ENCODE measurements at places on chromosomes 4 and X. TPM values are rescaled to one million over a fixed set of nuclear protein-coding genes. Genes with fewer than 3 reads are reported as not detected.

GRCh38 chrX:41516999-41517765, 70.0 kb downstream of the NYX start:
- DNase-seq: no peak
- H3K4me1 ChIP-seq: peaks cover 21% of the 10 kb centered on the region
- peak overlapping the region; percentile 42 for H3K27ac ChIP-seq
- no peaks in the 10 kb centered on the region for H3K27me3 ChIP-seq
- peaks cover 7% of the 10 kb centered on the region for H3K36me3 ChIP-seq

GRCh38 chr4:35793045-35793722, 451.1 kb downstream of the ARAP2 start:
- H3K27ac ChIP-seq: no peak overlapping the region
- no peak overlapping the region for H3K4me3 ChIP-seq
- no peaks in the 10 kb centered on the region for H3K27me3 ChIP-seq
- no peaks in the 10 kb centered on the region for H3K36me3 ChIP-seq
- DNase-seq: no peak
- H3K4me1 ChIP-seq: no peaks in the 10 kb centered on the region

GRCh38 chrX:76538860-76539259, 111.3 kb downstream of the MAGEE1 start:
- H3K4me3 ChIP-seq: no peak overlapping the region
- no peak for DNase-seq
- H3K27ac ChIP-seq: no peak overlapping the region

DNA sequence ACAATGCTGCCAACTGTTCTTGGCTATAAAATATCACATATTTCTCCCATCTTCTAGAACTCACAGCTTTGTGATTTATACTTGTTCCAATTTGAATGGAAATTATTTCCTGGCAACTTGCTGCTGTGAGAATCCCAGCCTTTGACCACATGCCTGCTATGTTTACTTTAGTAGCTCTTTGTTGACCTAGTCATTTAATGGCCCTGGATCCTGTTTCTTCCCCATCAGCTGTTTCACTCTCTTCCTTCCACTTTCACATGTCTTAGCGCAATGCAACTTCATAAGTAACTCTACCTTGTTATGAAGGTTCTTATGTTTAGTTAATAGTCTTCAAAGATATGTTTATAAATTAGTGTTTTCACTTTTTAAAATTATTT, 1973.6 kb upstream of the AGA start:
- no peaks in the 10 kb centered on the region for H3K27me3 ChIP-seq
- H3K4me3 ChIP-seq: no peak overlapping the region
- no peak overlapping the region for H3K27ac ChIP-seq
- no peaks in the 10 kb centered on the region for H3K36me3 ChIP-seq
- H3K4me1 ChIP-seq: no peaks in the 10 kb centered on the region

DNA sequence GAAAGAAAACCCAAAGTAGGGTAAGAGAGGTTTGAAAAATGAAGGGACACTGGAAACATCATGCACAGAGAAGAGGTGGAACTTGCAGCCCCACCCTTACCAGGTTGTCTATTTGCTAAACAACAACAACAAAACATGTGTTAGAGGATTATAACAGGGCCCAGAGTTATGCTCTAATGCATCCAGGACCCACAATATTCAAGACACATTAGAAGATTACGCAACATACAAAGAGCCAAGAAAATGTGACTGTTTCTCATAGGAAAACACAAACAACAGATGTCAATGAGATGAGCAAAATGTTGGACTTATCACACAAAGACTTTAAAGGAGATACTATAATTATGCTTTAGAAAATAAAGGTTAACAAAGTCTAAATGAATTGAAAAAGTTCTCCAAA, 128.5 kb downstream of the LRBA start:
- no peak overlapping the region for H3K27ac ChIP-seq
- no peak overlapping the region for H3K4me3 ChIP-seq
- H3K36me3 ChIP-seq: peaks cover 14% of the 10 kb centered on the region

DNA sequence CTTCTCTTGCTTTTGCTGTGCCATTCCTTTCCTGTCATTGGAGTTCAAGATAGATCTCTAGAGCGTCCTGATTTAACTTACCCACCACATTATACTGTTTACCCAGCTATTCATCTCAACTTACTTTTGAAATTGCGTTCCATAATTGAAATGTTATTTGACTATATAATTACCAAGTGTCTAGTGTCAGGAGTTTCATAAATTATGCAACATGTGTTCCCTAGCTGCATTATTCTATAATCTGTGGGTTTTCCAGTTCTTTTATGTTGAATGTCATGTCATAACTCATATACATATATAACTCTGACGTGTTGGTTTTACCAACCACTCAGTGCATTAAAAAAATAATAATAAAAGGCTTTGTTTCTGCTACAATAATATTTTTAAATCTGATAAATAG, 285.9 kb upstream of the ARSJ start:
- no peak overlapping the region for H3K27ac ChIP-seq
- no peaks in the 10 kb centered on the region for H3K27me3 ChIP-seq
- no peaks in the 10 kb centered on the region for H3K4me1 ChIP-seq
- H3K4me3 ChIP-seq: no peak overlapping the region
- DNase-seq: no peak

GRCh38 chr4:92969650-92970379, 666.0 kb downstream of the GRID2 start:
- no peak overlapping the region for H3K27ac ChIP-seq
- H3K27me3 ChIP-seq: no peaks in the 10 kb centered on the region
- H3K4me3 ChIP-seq: no peak overlapping the region
- DNase-seq: no peak
- H3K4me1 ChIP-seq: no peaks in the 10 kb centered on the region

DNA sequence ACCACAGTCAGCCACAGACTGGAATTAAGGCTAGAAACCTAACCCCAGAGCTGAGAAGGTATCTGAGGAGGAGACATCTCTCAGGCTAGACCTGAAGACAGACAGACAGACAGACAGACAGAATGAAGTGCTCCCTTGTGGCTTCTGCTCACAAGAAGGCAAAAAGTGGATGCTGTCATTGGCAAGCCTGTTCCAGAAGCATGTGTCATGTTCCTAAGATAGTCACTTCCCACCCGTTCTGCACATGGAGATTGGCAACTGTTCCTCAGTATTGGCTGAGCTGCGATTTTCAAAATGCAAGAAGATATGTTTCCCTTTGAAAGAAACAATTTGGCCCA, 166.4 kb downstream of the NSUN7 start:
- peaks cover 3% of the 10 kb centered on the region for H3K4me1 ChIP-seq
- peaks cover 6% of the 10 kb centered on the region for H3K27me3 ChIP-seq
- H3K36me3 ChIP-seq: no peaks in the 10 kb centered on the region
- no peak overlapping the region for H3K4me3 ChIP-seq
- no peak overlapping the region for H3K27ac ChIP-seq

DNA sequence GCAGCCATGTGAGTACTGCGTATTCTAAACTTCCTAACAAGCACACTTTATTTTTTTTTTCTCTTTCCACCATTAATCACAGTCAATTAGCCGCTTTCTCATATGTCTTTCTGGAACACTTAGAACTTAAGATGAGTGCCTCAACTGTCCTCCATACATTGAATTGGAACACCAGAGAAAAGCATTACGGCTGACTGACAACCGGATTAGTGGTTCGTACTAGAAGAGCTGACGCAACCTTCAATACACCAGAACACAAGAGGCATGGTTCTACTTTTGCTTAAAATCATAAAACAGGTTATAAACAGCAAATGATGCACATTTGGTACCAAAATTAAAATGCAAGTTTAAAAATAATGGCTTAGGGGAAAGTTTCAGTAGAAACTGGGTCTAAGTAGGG, 3.3 kb downstream of the TMEM47 start:
- H3K27ac ChIP-seq: no peak overlapping the region
- H3K36me3 ChIP-seq: peaks cover 5% of the 10 kb centered on the region
- no peak overlapping the region for H3K4me3 ChIP-seq
- no peak for DNase-seq

DNA sequence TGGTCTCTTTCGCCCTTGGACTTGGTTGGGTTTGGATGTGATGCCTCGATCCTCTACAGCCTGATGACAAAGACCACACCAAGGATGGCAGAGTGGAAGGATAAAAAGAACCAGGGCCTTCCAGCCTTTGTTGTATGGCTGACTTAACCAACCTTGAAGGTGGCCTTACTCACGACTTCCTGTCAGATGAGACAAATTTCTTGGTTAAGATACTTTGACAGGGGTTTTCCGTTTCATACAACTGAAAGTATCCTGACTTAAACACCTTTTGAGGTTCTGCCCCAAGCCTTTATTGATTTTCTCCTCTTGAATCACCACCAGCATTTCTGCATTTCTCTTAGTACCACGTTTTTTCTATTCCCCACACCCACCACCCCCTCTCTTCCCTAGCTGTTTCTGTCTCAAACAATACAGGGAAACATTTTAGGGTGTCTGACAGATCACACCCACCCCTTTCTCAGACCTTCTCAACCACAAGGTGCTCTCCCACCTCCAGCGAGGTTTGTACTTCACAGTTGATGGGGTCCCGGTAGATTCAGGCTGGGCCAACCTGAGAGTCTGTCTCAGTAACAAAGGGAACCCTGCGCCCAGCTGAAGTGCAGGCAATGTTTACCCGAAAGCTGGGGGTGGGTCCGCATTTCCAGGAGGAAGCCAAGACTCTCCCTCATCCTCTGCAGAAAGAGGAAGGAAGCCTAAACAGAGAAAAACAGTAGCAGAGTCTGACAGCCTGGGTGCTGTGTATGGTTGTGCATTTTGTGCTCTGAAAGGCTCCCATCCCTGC, 5.0 kb upstream of the TSPAN5 start:
- no peaks in the 10 kb centered on the region for H3K27me3 ChIP-seq
- H3K27ac ChIP-seq: peak overlapping the region; percentile 94
- H3K36me3 ChIP-seq: peaks cover 12% of the 10 kb centered on the region

- no peaks in the 10 kb centered on the region for H3K36me3 ChIP-seq
- no peak overlapping the region for H3K4me3 ChIP-seq
- no peak overlapping the region for H3K27ac ChIP-seq
- no peak for DNase-seq
- no peaks in the 10 kb centered on the region for H3K4me1 ChIP-seq
These were observed 56.6 kb upstream of the NRK start for GRCh38 chrX:105765691-105766090.

- no peak overlapping the region for H3K4me3 ChIP-seq
- H3K36me3 ChIP-seq: no peaks in the 10 kb centered on the region
- no peaks in the 10 kb centered on the region for H3K4me1 ChIP-seq
- no peaks in the 10 kb centered on the region for H3K27me3 ChIP-seq
- H3K27ac ChIP-seq: no peak overlapping the region
- DNase-seq: no peak
These were observed 436.0 kb downstream of the ARHGAP24 start for GRCh38 chr4:85910985-85911384.

DNA sequence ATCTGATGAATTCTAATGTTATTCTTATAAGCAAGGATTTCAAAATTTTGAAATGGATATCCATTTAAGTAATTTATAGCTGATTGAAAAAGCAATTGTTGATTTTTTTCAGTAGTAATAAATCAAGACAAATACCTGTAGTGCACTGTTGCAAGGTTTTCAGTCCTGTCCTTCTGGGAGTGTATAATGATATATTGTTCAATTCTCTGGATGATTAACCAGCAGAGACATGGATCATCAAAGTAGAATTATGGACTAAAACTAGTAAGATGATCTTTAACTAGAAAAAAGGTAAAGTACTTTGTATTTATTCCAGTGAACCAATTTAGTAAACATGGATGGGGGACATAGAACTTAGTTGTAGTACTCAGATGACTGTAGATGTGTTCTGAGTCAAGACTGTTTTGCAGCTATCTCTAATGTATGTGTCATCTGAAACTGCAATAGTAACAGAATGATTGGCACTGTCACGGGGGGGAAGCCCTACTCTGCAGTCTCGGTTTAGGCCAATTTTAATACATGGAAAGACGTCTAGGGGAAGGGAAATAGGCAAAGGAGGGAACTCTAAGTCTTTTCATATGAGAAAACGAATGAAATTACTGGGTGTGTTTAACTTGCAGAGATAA, 121.9 kb downstream of the GLRA3 start:
- H3K4me1 ChIP-seq: no peaks in the 10 kb centered on the region
- H3K27me3 ChIP-seq: no peaks in the 10 kb centered on the region
- no peak overlapping the region for H3K4me3 ChIP-seq

GRCh38 chr4:80610845-80611677, 275.5 kb downstream of the CFAP299 start:
- no peak overlapping the region for H3K4me3 ChIP-seq
- H3K27ac ChIP-seq: no peak overlapping the region

DNA sequence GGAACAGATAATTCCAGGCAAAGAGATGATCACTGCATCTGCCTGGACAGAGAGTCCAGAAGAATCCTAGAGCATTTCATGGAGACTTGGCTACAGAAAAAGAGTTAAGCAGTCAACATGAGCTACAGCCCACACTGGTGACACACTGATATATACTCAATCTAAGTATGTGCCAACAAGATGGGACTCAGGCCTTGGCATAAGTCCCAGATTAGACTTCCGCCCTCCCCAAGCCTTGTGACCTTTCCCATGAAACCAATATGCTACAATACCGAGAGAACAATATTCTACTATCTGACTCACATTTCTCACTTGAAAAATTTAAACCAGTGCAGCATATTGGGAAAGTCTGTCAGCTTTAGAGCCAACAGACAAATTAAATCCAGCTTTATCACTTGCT, 65.7 kb upstream of the SLITRK2 start:
- no peak overlapping the region for H3K27ac ChIP-seq
- no peak for DNase-seq
- H3K27me3 ChIP-seq: no peaks in the 10 kb centered on the region
- H3K4me3 ChIP-seq: no peak overlapping the region
- no peaks in the 10 kb centered on the region for H3K36me3 ChIP-seq

GRCh38 chr4:189049682-189050081, 891.0 kb upstream of the FRG1 start:
- H3K4me3 ChIP-seq: no peak overlapping the region
- no peaks in the 10 kb centered on the region for H3K36me3 ChIP-seq
- no peak for DNase-seq
- no peaks in the 10 kb centered on the region for H3K4me1 ChIP-seq
- no peak overlapping the region for H3K27ac ChIP-seq

- H3K4me1 ChIP-seq: no peaks in the 10 kb centered on the region
- H3K27ac ChIP-seq: no peak overlapping the region
- DNase-seq: no peak
- no peaks in the 10 kb centered on the region for H3K27me3 ChIP-seq
These were observed 1015.6 kb downstream of the PCDH19 start for GRCh38 chrX:99394456-99394855.

The ZFYVE28 gene
- 16.1 TPM for total RNA-seq

The HSFX2 gene
- total RNA-seq: 0.28 TPM

The ATP1B4 gene
- not detected for total RNA-seq

The KIF4A gene
- total RNA-seq: 27.9 TPM

The ZNF280C gene
- 5.0 TPM for total RNA-seq

The YY2 gene
- total RNA-seq: 1.4 TPM

The RAB33A gene
- total RNA-seq: 33.1 TPM

The TKTL1 gene
- total RNA-seq: 1.2 TPM

The GALNTL6 gene
- total RNA-seq: not detected

The MGARP gene
- not detected for total RNA-seq

The TMEM271 gene
- not detected for total RNA-seq

The UGT2A3 gene
- not detected for total RNA-seq
